ENCODE measurements at places on chromosomes 16 and 17.

GRCh38 chr16:84953190-84953746 lies 58.1 kb downstream of the ZDHHC7 start:
- no peak for DNase-seq

GRCh38 chr16:968620-969019 lies 2.2 kb downstream of the LMF1 start:
- DNase-seq: no peak

- DNase-seq: no peak
Measured at GRCh38 chr16:28596840-28597691, at the start of gene SULT1A2. Gene SULT1A2 (minus strand): TSS chr16:28597050. CDS start chr16:28595930, 1,120 bp downstream.

GRCh38 chr17:15782866-15783265 lies 50.8 kb downstream of the TBC1D26 start:
- DNase-seq: no peak

GRCh38 chr16:14641926-14642325 lies 9.2 kb downstream of the BFAR start:
- no peak for DNase-seq

- DNase-seq: no peak
Measured at GRCh38 chr16:24577167-24577566, 37.8 kb downstream of the RBBP6 start.

GRCh38 chr17:18381158-18381952 lies 3.8 kb downstream of the EVPLL start:
- no peak for DNase-seq

DNA sequence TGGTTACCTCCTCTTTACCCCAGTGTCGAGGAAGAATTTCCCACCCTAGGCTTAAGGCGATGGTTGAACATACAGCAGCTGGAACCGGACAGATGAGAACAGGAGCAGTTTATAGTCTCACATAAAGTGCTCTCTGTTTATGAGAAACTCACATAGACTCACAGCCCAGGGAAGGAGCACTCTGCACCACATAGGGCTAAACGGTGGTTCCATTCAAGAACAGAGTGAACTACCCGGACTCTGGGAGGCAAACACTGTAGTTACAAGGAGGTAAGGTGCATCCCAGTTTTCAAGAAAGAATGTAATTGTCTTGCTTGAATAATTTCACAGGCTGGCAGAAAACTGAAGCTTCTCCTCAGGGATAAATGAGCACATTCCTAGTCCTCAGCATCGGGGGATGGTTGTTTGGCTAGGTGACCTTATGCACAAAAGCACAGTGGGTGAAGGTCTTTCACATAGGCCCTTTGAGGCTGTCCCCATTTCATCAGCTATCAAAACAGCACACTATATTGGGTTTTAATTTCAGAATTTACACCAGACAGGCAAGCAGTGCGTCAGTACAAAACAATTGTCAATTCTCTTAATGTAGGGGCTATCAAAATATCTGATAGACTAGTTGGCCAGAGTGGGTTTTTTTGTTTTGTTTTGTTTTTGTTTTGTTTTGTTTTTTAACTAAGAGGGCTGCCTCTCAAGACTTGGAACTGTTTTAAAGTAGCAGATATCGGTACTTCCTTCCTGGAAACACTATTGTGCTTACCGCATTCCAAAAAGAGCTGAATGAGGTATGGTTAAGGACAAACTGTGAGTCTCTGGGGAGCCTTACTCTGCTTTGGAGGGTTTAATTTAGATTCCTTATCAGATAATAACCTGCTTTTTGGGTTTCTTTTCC lies 918.1 kb upstream of the CDH8 start:
- DNase-seq: no peak

GRCh38 chr17:8801135-8801840 lies 2.1 kb upstream of the MFSD6L start:
- no peak for DNase-seq

GRCh38 chr17:51997723-51998122 lies 160.8 kb downstream of the CA10 start:
- DNase-seq: no peak

- no peak for DNase-seq
Measured at GRCh38 chr17:73909186-73909585, 264.9 kb upstream of the SDK2 start.

DNA sequence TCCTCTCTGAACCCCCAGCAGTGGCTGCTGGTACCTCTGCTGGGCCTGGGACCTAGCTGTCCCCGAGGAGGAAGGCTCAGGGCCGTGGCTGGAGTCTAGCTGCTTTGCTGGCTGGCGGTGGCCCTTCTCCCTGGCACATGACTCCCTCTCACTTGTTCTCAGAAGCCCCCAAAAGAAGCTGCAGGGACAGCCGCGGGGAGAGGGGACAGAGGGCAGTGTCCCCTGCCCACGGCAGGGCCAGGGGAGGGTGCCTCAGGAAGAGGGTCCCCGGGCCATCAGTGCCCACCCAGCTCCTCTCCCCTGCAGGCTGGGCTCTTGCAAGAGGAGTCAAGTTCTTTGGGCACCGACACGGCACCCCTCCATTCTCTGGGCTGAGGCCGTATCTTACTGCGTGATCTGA lies 46.6 kb downstream of the VAC14 start:
- DNase-seq: no peak

DNA sequence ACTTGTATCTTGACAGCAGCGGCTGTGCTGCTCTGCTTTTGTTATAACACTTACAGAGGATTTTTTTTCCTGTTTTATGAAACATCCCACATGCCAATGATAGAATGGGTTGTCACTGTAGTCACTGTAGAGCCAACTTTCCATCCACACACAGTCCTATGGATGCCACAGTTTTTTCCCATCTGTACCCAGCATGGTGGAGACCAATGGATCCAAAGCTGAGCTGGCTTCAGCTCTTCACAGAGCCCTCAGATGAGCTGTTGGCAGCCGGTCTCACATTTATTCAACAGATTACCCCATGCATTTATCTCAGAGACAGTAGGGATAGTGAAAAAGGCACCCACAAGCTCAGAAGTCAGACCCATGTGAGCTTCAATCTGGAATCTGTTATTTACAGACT lies 91.4 kb upstream of the CACNG5 start:
- DNase-seq: no peak

GRCh38 chr16:74253161-74253938 lies 43.3 kb upstream of the PSMD7 start:
- no peak for DNase-seq

DNA sequence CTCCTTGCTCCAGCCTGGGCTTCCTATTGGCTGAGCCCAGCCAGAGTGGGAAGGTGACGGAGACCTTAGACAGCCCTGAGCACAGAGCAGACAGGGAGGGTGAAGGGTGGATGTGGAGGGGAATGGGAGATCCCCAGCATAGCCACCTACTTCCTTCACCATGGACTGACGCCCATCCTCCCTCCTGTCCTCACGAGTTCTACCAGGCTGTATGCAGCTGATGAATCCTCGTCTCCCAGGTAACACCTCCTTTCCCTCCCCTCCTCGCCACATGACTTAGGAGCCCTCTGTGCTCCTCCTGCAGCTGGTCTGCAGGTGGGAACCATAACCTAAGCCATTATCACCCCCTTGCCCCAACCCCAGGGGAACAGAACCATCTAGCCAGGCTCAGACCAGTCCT lies 9.0 kb upstream of the CRHR1 start:
- DNase-seq: no peak

- DNase-seq: no peak
Measured at GRCh38 chr16:85350973-85351372, 238.7 kb upstream of the CIBAR2 start.

GRCh38 chr17:2176499-2177169 lies 121.7 kb downstream of the HIC1 start:
- no peak for DNase-seq

GRCh38 chr17:80225230-80225629 lies 5.0 kb downstream of the SLC26A11 start:
- no peak for DNase-seq

- DNase-seq: no peak
Measured at GRCh38 chr16:29837841-29838240, 17.6 kb downstream of the MVP start.

DNA sequence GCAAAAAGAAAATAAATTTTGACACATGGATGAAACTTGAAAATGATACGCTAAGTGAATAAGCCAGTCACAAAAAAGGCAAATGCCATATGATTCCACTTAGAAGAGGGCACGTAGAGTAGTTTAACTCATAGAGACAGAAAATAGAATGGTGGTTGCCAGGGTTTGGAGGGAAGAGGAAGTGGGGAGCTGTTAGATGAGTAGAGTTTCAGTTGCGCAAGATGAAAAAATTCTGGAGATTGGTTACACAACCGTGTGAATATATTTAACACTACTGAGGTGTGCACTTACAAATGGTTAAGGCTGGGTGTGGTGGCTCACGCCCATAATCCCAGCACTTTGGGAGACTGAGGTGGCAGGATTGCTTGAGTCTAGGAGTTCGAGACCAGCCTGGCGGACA lies 93.4 kb upstream of the TMEM132E start:
- DNase-seq: no peak

GRCh38 chr17:74485022-74485743 lies 18.7 kb downstream of the CD300A start:
- no peak for DNase-seq

Data from stimulated activated CD8-positive, alpha-beta memory T cell treated with anti-CD3 and anti-CD28 coated beads, Interleukin-2, amount 100 ng/mL, for 1 hour (primary cell).